ENCODE measurements at places on chromosomes 4 and X.

- DNase-seq, result no peak
Observed at GRCh38 chr4:156781852-156782251, 189.7 kb downstream of the PDGFC start.

- DNase-seq, result no peak
Observed at GRCh38 chr4:152601156-152601555, 65.3 kb upstream of the FBXW7 start.

- peak; percentile 82 for DNase-seq
Observed at GRCh38 chr4:110619463-110620247, 3.2 kb downstream of the PITX2 start.

- DNase-seq, result no peak
Observed at GRCh38 chrX:40524423-40524822, 56.3 kb upstream of the ATP6AP2 start.

GRCh38 chr4:169566021-169566818 is 46.2 kb downstream of the NEK1 start:
- DNase-seq, result no peak

- no peak for DNase-seq
Observed at GRCh38 chr4:143399113-143399949, 62.7 kb downstream of the GAB1 start.

GRCh38 chr4:70670332-70671014 is 4.2 kb upstream of the JCHAIN start:
- no peak for DNase-seq

GRCh38 chr4:153794006-153794405 is 5.1 kb upstream of the SFRP2 start:
- DNase-seq, result no peak

DNA sequence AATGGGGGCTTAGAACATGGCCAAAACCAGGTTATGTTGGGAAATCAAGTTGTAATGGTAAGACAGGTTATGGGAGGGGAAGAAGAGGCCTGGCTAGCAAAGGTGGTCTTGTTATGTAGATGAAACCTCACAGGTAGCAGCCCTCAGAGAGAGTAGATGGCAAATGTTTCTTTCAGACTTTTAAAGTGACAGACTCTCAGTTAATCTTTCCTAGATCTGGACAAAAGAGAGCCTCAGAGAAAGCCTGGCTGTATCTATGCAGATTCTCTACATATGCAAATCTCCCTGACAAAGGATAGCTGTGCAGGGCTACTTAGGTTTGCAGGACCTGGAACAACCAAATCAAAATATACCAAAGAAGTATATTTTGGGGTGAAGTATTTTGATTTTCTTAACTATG is 284.1 kb upstream of the AMOT start:
- DNase-seq, result peak; percentile 34

DNA sequence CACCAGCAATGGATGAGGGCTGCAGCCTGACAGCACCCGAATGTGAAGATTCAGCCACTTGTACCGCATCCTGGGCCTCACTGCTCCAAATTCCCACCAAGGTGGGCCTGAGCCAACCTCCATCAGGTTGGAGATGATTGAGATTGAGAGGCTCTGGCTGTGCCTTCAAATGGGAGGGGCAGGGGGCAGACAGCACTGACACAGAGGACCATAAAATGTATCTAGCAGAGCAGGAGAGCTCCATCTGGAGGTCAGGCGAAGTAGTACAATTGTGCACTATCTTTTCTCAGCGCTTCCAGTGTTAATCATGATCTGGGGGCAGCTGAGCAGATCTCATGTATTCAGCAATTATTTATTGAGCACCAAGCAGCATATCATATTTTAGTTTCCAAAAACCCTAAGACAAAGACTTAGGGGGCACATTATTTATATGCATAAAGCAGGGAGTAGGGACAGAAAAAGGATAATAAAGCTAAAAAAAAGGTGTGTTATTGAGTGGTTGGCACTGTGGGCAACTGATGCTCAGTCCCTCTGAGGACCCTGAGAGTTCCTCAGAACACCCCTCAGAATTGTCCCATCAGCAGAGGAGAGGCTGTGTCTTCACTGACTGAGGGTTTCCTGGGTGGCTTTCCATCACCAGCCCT is 31.6 kb upstream of the C1QTNF7 start:
- peak; percentile 76 for DNase-seq

GRCh38 chr4:111213531-111213930 is 590.7 kb upstream of the PITX2 start:
- DNase-seq, result no peak

DNA sequence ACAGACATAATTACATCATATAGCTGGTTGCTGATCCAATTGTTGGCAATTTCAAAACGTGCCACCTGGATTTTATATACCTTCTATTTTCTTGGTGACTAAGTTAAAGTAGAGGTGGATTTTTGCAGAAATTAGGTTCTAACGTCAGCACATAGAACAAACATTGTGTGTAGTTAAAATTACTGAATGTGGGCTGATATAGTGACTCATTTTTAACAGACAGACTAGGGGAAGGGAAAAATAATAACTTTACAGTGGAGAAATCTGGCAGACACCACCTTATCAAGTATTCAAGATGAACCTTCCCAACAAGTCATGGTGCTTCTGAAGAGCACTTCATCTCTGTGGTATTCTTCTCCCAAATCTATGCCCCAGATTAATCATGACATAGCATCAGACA is 134.5 kb downstream of the UCHL1 start:
- DNase-seq, result no peak

- no peak for DNase-seq
Observed at GRCh38 chrX:97842468-97843199, 958.9 kb downstream of the RPA4 start.

DNA sequence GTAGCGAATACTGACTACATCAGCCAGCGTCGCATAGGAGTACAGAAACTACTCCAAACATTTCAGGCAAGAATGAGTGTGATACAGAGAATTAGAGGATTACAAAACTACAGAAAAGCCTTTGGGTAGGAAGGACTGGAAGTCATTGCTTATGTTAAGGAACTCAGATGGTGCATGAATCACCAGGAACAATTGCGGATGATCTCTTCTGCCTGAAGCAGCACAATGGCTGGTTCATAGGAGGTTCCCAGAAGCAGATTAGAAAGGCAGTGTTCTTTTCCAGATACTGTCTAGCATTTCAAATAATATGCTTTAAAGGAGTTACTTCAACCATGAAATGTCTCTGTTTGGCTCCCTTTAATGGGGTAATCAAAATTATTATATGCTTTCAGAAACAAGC is 42.5 kb upstream of the MAP9 start:
- no peak for DNase-seq

DNA sequence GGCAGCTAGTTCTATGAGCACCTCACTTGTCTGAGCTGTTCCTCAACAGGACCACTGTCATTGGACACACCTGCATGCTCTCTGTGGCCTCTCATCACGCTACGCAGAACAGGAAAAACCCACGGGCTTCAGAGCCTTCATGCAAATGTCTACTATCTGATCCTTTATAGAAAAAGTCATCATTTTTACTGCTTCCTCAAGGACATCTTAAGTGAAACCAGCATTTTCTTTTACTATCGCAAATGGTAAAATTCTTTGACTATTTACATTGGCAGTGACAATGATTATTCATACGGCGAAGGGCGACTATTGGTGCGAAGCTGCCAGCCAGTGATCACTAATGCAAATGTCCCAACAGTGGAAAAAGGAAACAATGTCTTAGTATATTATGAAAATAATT is 147.0 kb downstream of the AFAP1 start:
- DNase-seq, result no peak

DNA sequence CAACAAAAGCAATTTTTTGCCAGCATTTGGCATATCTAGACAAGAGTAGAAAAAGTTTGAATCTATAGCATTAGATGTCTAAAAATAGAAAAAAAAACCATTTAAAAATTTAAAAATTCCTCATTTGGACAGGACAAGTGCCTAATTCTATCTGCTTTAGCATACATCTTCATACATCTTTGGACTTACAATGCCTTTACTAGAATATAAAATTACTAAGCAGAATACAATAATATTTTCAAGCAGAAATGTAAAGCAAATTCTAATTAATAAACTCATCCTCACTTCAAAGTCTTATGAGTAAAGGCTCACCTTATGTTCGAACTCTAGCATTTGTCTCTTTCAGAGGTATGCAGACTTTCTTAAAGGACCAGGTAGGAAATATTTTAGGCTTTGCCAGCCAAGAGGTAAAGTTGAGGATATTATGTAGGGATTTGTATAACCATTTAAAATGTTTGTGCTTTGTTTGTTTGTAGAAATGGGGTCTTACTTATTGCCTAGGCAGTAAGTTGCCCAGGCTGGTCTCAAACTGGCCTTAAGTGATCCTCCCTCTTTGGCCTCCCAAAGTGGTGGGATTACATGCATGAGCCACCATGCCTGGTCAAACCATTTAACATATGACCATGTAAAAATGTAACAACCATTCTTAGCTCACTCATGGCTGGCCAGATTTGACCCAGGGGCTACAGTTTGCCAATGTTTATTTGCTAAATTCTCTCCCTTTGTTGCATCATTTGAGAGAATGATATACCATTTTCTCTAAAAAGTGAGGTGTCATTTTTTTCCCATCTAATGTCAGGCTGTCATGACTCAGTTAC is 29.1 kb downstream of the UGDH start:
- DNase-seq, result no peak

- DNase-seq, result no peak
Observed at GRCh38 chr4:8215001-8215427, 15.9 kb downstream of the SH3TC1 start.

DNA sequence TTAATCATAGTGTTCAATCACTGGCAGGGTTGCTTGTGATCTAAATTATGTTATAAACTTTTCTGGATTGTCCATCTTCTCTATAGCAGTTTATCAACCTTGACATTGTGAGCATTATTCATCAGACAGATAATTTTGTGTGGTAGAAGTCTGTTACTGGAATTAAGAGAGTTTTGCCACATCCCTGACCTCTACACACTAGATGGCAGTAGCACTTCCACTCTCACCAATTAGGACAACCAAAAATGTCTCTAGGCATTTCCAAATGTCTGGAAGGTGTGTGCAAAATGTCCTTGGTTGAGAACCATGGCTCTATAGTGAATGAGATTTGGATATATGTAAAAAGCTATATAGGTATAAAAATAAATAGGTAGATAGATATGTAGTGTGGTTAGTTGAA is 324.1 kb upstream of the FAM47C start:
- no peak for DNase-seq

DNA sequence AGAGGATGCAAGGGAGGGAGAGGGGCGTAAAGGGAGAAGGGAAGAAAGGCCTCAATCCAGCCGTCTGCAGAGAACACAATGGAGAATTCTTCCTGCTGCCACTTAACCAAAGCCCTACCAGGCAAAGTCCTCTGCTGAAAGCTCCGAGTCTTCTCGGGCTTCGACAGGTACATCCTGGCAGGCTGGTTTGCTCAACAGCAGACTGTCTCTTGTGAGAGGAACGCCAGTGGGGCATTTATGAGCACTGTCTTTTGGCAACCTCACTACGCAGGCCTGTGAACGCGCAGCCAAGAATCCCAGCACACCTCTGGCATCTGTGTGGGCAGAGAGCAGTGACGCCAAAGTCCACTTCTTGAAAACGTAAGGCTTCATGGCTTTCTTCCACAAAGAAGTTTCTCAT is 207.5 kb upstream of the FAM9B start:
- no peak for DNase-seq

GRCh38 chr4:78100060-78100459 is 42.9 kb downstream of the FRAS1 start:
- no peak for DNase-seq

DNA sequence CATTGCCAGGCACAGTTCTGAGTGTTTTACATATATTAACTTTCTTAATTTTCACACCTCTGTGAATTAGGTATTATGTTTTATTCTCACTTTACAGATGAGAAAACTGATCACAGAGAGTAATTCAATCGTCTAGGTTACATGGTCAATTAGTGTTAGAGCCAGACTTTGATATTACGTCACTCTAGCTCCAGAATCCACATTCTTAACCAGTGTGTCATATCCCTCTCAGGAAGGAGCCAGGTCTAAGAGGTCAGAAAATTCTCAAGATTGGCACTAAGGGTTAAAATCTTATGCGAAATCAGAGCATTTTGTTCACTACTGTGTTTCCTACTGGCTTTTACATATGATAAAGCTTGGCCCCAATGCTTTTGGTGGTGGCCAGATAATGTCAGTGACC is 7.4 kb downstream of the DMP1 start:
- DNase-seq, result no peak

- no peak for DNase-seq
Observed at GRCh38 chr4:136392576-136392975, 1139.7 kb downstream of the PCDH18 start.

GRCh38 chrX:115023139-115023538 is 5.7 kb upstream of the IL13RA2 start:
- no peak for DNase-seq

DNA sequence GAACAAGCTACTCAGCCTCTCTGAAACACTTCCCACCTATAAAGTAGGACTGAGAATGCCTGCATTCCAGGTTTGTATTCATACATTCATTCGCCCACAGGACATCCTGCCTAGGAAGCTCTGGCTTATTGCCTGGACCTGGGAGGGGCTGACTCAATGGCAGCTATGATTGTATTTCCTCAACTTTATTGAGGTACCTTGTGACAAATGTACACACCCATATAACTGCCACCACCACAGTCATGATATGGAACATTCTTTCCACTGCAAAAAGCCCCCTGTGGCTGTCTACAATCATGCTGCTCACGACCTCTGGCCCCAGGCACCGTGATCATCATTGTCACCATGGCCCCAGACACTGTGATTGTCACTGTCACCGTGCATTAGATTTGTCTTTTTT is 68.3 kb downstream of the ABLIM2 start:
- no peak for DNase-seq

DNA sequence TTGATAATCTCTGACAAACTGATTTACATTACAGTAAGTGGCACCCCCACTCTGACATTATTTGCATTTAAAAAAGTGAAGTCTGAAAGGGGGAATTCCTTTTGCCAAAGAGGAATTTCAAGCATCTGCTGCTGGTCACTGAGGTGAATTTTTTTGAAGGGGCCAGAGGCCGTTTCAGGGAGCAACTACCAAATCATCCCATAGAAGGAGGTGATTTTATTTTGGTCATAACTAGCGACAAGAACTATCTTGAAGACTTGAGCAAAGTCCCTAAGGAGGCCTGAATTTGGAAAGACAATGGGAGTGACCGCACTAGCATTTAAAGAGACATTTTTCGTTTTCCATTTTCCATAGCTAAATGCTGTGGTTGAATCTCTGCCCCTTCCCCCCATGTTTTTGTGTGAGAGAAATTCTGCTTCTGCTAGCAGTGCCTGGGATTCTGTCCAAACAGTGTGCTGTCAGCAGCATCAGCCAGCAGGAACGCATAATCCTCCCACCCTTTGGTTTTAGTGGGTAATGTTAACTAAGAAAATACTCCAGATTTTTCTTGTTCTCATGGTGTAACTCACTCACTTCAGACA is 110.1 kb upstream of the MED14 start:
- peak; percentile 72 for DNase-seq

GRCh38 chrX:142060191-142060590 is 144.9 kb downstream of the MAGEC2 start:
- no peak for DNase-seq

GRCh38 chr4:152709675-152710438 is 30.1 kb upstream of the TMEM154 start:
- no peak for DNase-seq
